ENCODE measurements at places on chromosomes 2 and 18. TPM values are rescaled to one million over a fixed set of nuclear protein-coding genes. Genes with fewer than 3 reads are reported as not detected.

The MEX3C gene
- 21.2 TPM for total RNA-seq

DNA sequence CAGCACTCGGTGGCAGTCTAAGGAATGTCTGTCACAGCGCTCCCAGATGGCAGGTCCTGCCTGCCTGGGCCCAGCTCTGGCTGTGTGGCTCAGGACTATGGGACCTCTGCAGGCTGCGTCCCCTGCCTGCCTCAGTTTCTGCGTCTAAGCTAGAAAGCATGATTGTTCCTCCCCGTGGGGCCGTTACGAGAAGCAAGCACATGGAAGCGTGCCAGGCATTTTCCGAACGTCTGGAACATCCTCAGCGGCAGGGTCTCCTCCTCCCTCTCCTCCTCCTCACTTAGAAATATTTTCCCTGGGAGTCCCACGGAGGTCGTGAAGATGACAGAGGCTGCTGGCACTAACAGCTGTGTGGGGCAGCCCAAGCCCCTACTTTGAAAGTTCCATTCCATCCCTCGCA, 43.3 kb downstream of the LRRFIP1 start:
- no peak overlapping the region for H3K4me3 ChIP-seq
- H3K27ac ChIP-seq: peak overlapping the region; percentile 56
- peaks cover 31% of the 10 kb centered on the region for H3K4me1 ChIP-seq
- H3K27me3 ChIP-seq: no peaks in the 10 kb centered on the region
- no peak for DNase-seq

DNA sequence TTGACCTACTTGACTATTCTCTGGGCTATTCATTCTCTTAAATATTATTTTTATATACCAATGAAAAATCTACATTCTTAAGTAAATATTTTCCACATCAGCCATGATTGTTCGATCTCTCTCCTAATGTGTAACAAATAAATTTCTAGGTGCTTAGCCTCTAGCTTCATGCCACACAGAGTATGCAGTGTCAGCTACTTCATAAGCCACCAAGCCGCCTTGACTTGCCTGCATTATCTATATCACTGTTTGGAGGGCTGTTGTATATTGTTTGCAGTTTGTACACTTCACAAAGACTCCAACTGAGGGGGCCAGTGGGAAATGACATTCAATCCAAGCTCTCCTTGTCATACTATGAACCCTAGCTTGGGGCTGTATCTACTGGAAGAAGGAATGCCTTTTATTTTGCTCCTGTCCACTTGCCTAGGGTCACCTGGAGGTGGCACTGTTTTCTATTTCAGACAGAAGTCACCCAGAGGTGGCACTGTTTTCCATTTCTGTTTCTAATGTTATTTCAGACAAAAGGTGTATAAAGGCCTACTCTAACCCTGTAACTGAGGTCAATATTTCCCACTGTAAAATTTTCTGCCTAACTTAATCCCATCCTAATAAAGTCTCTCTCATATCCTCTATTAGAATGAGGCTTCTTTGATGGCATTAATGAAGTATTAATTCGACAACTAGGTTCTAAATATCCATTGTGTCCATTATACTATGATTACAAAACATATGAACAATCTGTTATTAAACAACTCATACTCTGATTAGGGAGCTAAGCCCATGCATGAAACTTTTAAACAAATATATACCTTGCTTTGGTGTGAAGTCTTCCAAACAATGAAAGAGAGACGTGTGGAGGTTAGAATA, 36.4 kb downstream of the COL5A2 start:
- no peak for DNase-seq
- no peak overlapping the region for H3K27ac ChIP-seq
- H3K27me3 ChIP-seq: no peaks in the 10 kb centered on the region
- H3K36me3 ChIP-seq: no peaks in the 10 kb centered on the region
- H3K4me1 ChIP-seq: peaks cover 15% of the 10 kb centered on the region

DNA sequence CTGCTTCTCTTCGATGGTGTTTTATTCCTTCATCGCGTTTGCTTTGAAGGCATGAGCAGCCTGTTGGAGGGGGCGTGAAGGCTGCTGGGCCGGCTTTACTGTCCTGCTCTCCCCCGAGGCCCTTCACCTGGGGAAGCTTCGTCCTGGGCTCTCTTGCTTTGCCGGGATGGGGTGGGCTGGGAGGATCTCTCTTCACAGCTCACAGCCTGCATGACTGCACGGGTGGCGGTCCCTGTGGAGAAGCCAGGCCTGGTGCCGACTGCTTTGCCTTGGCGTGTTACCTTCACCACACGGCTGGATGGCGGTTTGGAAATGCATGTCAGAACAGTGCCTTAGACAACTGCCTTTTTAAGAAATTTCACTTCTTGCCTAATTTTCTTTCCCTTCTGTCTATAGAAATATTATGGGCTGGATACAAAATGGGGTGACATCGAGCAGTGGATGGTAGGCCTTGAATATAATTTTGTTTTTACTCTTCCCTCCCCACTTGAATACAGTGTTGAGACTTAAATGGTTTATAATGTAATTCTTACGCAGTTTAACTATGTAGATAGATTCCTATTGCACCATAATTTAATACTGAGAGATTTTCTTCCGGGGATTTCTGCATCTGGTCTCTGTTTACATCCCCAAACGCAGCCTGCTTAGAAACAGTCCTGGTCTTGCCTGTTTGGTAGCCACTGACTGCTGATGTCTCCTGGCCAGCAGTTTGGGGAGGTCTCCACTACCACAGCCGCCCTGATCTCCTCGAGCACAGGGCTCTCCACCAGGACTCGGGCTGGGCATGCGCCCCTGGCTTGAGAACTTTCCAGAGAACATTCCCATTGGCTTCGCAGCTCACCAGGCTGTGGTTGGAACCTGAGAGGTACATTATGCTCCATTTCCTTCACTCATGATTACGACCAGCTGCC, 81.0 kb upstream of the RBM44 start:
- peaks cover 26% of the 10 kb centered on the region for H3K36me3 ChIP-seq
- DNase-seq: no peak
- H3K4me3 ChIP-seq: no peak overlapping the region
- no peak overlapping the region for H3K27ac ChIP-seq
- H3K4me1 ChIP-seq: peaks cover 36% of the 10 kb centered on the region
- no peaks in the 10 kb centered on the region for H3K27me3 ChIP-seq

The DHX57 gene
- 15.5 TPM for total RNA-seq

GRCh38 chr2:113157118-113157896, 16.5 kb upstream of the PSD4 start:
- peaks cover 17% of the 10 kb centered on the region for H3K4me1 ChIP-seq
- peak overlapping the region; percentile 65 for H3K4me3 ChIP-seq
- H3K36me3 ChIP-seq: no peaks in the 10 kb centered on the region
- peak overlapping the region; percentile 71 for H3K27ac ChIP-seq
- DNase-seq: peak; percentile 81

DNA sequence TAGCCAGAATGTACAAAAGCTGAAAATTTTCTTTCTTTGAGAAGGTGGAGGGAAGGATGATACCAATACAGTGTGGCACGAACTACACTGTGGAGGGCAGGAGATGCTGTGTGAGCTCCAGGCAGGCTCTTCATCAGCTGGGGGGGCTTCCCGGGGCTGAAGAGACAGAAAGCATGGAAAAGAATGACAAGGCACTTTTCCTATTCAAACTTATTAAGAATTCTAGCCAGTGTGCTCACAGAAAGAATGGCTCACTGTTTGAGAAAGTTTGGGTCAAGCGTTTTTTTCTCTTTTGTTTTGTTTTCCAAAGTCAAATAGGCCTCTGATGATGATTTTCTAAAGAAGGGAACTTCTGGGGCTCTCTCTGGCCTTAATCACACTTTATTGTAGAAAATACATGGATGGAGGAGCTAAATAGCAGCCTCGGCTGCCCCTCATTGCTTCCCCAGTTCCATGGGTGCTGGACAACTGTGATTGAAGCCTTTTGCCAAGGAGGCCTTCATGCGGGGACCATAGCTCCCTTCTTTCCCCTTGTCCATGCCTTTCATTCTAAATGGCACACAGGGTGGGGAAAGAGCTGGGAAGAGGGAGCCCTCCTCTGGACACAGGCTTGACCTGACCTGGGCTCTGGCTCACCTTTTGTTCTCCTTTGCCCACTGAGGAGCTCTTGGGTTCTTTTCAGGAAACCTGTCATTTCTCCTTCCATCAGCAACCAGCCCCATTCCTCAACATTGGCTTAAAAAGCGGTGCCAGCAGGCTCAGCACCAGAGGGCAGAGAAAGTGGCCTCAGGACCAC, 130.6 kb downstream of the TDRD15 start:
- no peak overlapping the region for H3K27ac ChIP-seq
- DNase-seq: no peak
- no peaks in the 10 kb centered on the region for H3K27me3 ChIP-seq
- no peaks in the 10 kb centered on the region for H3K4me1 ChIP-seq
- H3K36me3 ChIP-seq: no peaks in the 10 kb centered on the region

The ZEB2 gene
- total RNA-seq: 220 TPM

DNA sequence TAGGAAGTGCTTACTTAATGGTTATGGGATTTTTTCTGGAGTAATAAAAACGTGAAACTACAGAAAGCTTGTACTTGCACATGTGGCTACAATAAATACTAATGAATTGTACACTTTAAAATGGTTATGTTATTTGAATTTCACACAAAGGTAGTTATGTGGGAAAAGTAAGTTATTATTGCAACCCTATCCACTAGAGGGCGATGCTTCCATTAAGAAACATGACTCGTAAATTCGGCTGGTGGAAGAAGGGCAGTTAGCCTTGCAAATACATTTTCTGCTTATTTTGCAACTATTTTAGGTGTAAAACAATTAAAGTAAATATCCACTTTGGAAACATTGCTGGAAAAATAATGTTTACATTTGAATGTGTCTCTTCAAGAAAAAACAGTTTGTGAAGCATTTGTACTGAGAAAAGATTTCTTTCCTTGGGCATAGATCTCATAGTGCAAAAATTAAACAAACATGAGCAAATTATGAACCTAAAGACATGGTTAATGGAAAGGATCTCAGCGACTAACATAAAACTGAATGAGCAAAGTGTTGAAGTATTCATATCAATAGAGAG, 68.1 kb upstream of the CSRNP3 start:
- H3K4me1 ChIP-seq: no peaks in the 10 kb centered on the region
- no peak overlapping the region for H3K27ac ChIP-seq
- no peaks in the 10 kb centered on the region for H3K36me3 ChIP-seq
- no peak for DNase-seq

DNA sequence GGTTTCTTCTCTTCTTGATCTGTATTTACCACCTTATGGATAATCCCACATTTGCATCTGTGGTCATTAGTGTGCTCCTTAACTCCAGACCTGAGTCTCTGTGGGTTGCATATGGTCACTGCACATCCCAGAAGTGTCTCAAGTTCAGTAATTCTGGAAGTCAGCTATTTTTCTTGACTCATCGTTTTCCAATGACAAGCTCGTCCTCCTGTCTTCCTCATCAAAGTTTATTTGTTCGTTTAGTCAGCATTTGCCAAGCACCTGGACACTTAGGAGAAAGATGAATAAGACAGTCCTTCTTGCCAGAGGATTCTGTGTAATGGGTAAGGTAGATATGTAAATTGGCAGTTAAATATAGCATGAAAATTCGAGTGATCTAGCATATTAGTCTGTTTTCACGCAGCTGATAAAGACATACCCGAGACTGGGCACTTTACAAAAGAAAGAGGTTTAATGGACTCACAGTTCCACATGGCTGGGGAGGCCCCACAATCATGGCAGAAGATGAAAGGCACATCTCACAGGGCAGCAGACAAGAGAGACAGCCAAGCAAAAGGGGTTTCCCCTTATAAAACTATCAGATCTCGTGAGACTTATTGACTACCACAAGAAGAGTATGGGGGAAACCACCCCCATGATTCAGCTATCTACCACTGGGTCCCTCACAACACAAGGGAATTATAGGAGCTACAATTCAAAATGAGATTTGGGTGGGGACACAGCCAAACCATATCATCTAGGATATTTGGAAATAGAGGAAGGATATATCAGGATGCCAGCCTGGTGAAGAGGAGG, 19.4 kb downstream of the FASTKD2 start:
- no peaks in the 10 kb centered on the region for H3K4me1 ChIP-seq
- no peaks in the 10 kb centered on the region for H3K27me3 ChIP-seq

The GRB14 gene
- 4.6 TPM for total RNA-seq

DNA sequence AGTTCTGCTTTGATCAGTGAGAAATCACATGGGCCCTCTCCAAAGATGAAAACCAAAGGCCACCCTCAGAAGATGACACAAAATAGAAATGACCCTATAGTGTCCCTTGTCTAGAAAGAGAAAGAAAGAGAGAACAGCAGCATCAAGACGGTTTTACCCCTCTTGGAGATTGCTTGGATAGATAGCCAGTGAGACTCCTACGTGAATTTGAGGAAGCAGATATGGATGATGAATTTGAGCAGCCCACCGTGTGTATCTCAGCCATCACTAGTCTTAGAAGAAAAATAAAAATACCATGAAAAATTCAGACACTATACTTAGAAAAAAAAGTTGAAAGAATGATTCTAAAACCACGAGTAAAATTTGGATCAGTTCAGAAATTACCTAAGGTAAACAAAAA, 329.1 kb upstream of the CNTNAP5 start:
- H3K4me1 ChIP-seq: no peaks in the 10 kb centered on the region
- H3K27me3 ChIP-seq: no peaks in the 10 kb centered on the region
- no peaks in the 10 kb centered on the region for H3K36me3 ChIP-seq
- DNase-seq: no peak

- H3K27ac ChIP-seq: no peak overlapping the region
- no peak for DNase-seq
- H3K4me1 ChIP-seq: peaks cover 13% of the 10 kb centered on the region
Observed at GRCh38 chr2:200453853-200454534, 55.9 kb downstream of the KCTD18 start.

- peaks cover 3% of the 10 kb centered on the region for H3K4me1 ChIP-seq
- H3K4me3 ChIP-seq: no peak overlapping the region
- H3K27ac ChIP-seq: no peak overlapping the region
- peaks cover 97% of the 10 kb centered on the region for H3K36me3 ChIP-seq
- no peaks in the 10 kb centered on the region for H3K27me3 ChIP-seq
- DNase-seq: no peak
Observed at GRCh38 chr2:216133397-216133796, 24.2 kb downstream of the XRCC5 start.

DNA sequence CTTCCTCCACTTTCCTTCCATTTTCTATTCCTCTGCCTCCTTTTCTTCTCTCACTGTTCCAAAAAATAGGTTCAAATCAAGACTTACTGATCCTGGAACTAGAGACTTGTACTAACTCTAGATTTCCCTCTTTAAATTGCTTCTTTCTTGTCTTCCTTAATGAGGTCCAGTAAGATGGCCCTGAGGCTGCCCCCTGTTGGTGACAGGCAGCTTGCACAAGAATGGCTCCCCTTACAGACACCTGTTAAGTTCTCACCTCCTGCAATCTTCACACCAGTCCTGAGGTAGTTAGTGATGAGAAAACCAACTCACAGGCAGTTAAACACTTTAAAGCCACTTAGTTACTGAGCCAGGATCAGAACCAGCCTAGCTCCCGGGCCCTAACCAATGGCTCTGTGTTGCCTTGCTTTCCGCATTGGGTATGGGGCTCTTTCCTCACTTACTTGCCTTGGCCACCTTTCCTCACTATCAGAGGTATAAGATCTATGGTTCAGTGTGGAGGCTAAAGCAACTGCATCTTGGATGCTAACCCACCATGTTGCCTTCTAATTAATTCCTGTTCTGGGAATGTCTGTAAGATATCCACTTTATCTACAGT, 130.6 kb downstream of the AKAIN1 start:
- DNase-seq: no peak
- H3K27ac ChIP-seq: no peak overlapping the region
- no peaks in the 10 kb centered on the region for H3K4me1 ChIP-seq
- H3K27me3 ChIP-seq: no peaks in the 10 kb centered on the region
- no peak overlapping the region for H3K4me3 ChIP-seq
